ENCODE measurements at places on chromosomes 5 and 9.

- DNase-seq = peak; percentile 85
Observed at GRCh38 chr5:139468421-139468931, 2.3 kb upstream of the SMIM33 start.

DNA sequence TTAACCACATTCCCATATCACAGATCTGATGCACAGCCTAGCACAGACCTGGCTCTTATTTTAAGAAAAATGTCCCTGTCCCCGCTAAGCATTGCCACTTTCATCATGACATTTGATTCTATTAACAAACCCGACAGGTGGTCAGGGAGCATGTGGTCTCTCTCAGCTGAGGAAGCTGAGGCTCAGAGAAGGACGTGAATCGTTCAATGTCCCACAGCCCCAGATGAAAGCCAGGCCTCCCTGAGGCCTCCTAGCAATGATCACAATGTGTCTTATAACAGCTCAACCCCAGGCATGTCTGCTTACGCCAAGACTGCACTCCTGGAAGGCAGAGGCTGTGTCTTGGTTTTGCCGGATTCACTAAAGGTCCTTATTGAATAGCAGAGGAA, 10.4 kb upstream of the CRB2 start:
- DNase-seq = no peak

DNA sequence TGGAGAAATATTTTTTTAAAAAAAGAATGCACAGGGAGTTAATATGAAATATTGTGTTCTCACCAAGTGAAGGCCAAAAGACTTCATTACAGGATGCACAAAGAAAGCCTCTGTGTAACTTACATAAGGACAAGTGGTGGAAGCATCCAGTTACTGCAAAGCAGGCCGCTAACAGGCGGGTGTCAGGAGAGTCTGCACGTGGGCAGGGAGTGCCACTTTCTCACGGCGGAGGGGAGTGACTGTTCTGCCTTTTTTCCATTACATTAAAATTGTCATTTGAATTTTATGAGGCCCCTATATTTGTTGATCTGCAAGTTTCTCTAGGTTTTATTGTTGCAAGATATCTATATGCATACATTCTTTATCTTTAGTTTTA, 28.1 kb upstream of the SPATA31E1 start:
- DNase-seq = no peak

DNA sequence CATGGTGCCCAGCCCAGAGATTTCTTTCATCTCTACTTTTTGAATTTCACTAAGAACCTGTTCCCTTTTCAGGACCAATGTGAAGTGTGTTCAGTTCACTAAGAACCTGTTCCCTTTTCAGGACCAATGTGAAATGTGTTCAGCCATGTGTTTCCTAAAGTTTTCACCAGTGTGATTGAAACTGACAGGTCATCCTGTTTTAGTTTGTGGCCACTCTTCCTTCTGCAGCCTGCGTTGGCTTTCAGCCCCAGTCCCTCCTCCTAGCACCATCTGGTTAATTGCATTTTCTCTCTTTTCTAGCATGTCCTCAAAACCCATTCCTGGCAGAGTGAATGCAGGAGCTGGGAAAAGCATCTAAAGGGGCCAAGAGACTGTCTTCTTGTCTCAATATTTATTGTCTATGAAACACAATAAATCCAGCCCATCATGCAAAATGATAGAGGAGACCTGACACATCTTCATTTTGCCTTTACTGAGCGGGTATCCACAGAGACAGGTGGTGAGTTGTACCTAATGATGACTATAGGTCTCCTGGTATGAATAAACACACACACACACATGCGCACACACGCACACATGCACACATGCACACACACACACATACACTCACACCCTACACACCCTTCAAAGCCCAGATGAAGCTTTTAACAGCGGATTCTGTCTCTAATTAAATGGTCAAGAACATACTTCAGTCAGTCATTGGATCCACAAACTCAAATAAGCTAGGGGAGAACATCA, 6.1 kb upstream of the PANK3 start:
- no peak for DNase-seq

DNA sequence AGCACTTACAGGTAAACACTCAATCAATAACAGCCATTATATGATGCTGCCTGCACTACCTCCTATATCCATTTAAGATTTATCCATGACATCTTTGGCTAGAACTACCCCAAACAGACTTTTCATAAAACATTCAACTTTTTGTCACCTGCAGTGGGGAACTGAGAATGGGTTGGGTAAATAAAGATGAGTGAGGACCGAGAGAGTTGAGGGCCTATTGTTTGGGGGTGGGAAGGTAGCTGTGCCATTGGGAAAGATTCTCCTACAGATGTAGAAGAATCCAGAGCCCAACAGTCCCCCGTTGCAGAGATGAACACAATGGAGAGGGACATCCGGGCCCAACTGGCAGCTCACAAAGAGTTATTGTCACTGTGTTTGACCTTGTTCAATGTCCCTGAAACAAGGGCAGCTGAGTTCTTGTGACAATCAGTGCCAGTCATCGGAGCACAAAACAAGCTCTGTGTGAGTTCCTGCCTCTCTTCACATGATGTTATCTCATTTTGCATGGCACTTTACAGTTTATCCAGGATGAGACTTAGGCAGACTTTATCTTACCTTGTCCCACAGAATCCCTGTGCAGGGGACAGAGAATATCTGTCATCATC, 11.5 kb upstream of the SLC31A2 start:
- no peak for DNase-seq

DNA sequence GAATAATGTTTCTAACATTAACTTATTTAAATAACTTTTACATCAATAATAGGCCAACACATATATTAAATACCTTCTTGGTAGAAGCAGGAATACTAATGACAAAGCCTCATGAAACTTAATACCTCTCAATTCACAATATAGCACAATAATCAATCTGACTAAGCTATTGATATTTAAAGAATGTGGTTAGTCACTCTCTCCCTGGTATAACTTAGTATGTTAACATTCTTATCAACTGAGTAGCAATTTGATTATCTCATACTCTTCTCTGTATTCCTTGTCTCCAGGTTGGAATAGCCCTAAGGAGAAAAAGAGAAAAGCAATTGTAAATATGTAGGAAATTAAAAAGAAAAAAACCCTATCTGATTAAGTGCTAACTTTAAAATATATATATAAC, 4.9 kb upstream of the PGGT1B start:
- no peak for DNase-seq

- no peak for DNase-seq
Observed at GRCh38 chr5:179150011-179150410, 89.8 kb downstream of the ZNF354C start.

DNA sequence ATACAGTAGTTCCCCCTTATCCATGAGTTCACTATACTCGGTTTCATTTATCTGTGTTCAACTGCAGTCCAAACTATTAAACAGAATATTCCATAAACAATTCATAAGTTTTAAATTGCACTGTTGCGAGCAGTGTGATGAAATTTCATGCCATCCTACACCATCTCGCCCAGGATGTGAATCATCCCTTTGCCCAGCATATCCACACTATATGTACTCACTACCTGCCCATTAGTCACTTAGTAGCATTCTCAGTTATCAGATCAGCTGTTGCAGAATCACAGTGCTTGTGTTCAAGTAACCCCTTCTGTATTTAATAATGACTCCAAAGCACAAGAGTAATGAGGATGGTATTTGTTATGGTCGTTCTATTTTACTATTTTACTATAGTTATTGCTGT, 51.5 kb downstream of the SHOC1 start:
- DNase-seq = peak; percentile 33
